ENCODE measurements at places on chromosomes 12 and 14.

GRCh38 chr12:16573398-16574077, 32.4 kb downstream of the LMO3 start:
- no peak for DNase-seq

DNA sequence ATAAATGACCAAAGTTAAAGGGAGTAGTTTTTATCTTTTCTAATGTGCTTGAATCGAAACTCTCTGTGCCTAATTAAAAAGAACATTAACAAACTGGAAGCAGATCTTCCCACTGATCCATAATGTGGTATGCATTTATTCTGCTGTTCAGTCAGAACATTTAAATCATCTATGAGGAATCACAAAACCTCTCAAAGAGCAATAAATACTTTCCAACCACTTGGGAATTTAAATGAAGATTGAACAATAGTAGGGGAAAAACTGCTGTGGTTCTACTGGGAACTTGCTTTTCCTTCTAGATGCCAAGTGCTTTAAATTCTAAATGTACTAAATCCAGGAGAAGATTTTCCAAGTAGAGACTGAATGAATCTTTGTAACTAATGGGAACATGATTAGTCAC, 12.3 kb upstream of the CHPT1 start:
- no peak for DNase-seq

DNA sequence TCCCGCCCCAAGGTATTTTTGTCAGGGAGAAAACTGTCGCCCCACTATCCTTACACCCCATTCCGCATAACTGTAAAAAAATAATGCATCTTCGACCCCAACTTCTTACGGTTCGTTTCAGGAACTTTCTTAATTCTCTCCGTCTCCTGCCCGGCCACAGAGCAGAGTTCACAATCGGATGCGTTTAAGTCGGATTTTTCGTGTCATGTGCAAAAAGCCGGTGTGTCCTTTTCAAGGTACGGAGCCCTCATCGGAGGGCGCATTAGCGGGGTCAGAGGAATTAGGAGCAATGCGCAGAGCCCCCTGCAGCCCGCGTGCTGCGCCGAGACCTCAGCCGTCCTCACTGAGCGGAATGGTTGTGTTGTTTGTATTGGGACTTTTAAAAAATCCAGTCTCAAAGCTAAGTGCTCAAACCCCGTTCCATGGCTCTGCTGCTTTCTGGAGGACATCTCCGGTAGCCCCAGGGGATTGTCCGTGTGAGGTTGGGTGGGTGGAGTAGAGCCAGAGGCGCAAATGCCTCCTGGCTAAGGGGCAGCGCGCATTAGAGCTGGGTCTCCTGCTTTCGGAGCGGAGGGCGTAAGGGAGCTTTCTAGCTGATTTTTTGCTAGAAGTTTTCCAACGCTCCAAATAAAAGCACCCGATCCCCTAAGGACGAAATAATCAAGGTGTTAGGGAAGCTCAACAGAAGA, 3.9 kb upstream of the GSC start:
- DNase-seq = no peak

GRCh38 chr14:33647385-33647786, 303.5 kb downstream of the EGLN3 start:
- no peak for DNase-seq

- DNase-seq = no peak
Observed at GRCh38 chr12:83515306-83516026, 828.8 kb downstream of the TMTC2 start.
